ENCODE measurements at places on chromosomes 1 and 21.

GRCh38 chr21:36902793-36903192 lies 63.7 kb downstream of the HLCS start:
- peak; percentile 67 for DNase-seq

DNA sequence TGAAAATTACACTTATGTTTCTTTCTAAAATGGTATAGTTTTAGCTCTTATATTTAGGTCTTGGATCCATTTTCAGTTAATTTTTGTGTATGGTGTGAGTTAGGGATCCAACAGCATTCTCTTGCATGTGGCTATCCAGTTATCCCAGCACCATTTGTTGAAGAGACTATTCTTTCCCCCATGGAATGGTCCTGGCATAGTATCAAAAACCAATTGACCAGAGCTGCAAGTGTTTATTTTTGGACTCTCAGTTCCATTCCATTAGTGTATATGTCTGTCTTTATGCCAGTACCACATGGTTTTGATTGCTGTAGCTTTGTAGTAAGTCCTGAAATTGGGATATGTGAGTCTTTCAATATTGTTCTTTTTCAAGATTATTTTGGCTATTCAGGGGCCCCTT lies 14.3 kb downstream of the TTLL10 start:
- no peak for DNase-seq

GRCh38 chr1:179322557-179322956 lies 29.0 kb downstream of the SOAT1 start:
- DNase-seq = no peak

GRCh38 chr1:116826818-116827606 lies 72.8 kb downstream of the CD2 start:
- DNase-seq = peak; percentile 97

DNA sequence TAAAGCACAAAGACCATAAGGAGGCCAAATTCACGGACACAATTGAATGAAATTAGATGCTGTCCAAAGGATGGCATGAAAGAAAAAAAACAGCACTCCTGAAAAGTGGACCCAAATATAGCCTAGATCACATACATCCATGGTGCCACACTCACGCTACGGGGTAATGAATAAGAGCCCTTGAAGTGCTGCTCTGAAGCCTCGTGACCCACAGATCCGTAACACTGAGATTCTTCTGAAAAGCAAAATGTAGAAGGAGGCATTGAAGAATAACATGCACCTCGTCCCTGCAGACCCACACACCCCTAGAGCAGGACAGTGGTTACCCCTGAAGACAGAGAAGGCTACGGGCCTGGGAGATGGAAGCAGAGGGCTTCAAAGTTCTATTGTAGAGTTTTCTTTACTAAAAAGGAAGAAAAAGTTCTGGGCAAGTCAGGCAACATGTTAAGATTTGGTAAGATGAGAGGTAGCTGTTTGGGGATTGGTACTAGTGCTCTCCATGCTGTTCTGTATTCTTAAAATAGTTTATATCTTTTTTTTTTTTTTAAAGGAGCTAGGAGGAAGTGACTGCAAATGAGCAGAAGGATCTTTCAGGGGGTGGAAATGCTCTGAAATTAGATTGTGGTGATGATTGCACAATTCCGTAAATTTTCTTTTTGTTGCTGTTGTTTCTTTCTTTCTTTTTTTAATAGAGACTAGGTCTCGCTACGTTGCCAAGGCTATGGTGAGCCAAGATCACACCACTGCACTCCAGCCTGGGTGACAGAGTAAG lies 4.1 kb upstream of the ITGB2 start:
- peak; percentile 52 for DNase-seq

DNA sequence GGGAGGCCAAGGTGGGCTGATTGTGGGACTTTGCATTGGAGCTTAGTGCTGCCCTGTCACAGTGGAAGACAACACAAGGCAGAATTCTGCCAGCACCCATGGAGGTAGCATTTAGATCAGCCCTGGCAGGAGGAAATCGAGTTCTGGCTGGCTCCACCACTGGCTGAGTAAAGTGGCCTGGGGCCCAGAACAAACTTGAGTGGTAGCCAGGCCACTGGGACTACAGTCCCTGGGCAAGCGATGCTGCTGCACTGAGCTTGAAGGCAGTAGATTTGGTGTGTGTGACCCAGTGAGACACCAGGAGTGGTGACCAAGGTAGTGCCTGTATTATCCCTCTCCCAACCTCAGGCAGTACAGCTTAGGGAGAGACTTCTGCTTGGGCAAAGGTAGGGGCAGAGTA lies 22.5 kb upstream of the UHMK1 start:
- no peak for DNase-seq

DNA sequence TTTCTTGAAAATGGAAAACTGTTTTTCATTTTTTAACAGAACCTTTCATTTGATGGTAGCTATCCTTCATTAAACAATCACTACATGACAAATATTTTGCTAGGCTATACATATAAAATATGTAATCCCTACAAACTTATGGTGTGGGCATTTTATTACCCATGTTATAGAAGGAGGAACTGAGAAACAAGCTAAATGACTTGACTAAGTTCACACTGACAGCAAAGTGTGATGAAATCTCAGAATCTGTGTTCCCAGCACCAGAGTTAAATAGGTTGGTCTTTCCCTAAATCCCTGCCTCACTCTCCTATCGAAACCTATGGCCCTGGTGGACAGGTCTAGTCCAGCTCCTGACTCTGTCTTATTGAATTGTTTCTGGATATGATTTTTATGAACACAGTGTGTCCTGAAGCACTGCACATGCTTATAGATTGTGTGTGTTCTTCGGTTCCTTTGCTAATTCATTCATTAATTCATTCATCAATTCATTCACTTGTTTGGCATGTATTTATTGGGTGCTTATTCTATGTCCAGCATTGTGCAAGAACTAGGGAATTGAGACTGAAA lies 301.0 kb downstream of the GRIK1 start:
- no peak for DNase-seq

- DNase-seq = no peak
Measured at GRCh38 chr1:27148591-27148990, 6.3 kb downstream of the SLC9A1 start.

DNA sequence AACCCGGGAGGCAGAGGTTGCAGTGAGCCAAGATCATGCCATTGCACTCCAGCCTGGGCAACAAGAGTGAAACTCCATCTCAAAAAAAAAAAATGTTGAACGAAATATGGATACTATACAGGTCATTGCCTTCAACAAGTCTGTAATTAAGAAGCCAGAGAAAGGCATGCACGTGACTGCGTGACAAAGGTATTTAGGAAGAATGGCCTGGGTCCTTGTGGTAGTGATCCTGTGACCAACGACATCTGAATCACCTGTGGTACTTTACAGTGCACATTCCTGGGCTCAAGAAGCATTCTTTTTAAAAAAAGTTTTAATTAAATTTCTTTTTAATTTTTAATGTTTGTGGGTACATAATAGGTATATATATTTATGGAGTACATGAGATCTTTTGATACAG lies 115.0 kb downstream of the GREM2 start:
- DNase-seq = no peak

GRCh38 chr1:88060750-88061491 lies 623.2 kb upstream of the PKN2 start:
- DNase-seq = no peak

DNA sequence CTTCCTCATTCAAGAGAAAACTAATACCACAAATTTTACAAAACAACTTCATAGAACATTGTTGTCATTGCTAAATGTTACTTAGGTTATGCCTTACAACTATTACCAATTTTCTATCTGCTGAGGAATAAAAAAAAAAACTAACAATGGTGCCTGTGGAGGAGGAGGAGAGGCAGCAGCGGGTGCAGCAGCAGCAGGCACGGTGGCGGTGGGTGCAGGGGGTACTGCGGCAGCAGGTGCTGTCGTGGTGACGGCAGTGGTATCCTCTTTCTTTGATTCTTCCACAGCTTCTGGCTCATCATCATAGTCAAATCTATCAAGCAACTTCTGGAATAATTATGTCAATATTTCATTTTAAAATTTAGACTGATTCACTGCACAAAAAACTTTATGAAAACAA lies 35.5 kb downstream of the SCAF4 start:
- DNase-seq = no peak

GRCh38 chr1:150764617-150765101 lies 919 bp downstream of the CTSS start:
- peak; percentile 49 for DNase-seq

GRCh38 chr1:52602856-52603600 lies 857 bp downstream of the GPX7 start:
- DNase-seq = peak; percentile 37

DNA sequence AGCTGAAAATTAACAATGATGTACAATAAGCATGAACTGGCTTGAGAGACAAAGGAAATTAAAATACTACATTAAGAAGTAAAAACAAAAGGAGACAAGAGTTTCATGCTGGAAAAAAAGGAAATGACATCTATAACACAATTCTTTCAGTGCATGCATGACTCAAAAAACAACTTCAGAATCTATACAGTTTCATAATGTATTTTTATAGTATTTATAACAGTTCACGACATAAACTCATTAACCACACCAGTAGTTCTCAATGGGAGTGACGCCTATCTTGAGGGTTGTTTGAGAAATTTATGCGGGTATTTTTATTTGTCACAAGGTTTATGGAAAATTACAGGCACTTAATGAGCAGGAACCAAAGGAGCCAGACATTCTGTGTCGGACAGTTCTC lies 168.5 kb downstream of the SMYD3 start:
- peak; percentile 62 for DNase-seq

- DNase-seq = no peak
Measured at GRCh38 chr1:195851804-195852203, 756.4 kb downstream of the KCNT2 start.

DNA sequence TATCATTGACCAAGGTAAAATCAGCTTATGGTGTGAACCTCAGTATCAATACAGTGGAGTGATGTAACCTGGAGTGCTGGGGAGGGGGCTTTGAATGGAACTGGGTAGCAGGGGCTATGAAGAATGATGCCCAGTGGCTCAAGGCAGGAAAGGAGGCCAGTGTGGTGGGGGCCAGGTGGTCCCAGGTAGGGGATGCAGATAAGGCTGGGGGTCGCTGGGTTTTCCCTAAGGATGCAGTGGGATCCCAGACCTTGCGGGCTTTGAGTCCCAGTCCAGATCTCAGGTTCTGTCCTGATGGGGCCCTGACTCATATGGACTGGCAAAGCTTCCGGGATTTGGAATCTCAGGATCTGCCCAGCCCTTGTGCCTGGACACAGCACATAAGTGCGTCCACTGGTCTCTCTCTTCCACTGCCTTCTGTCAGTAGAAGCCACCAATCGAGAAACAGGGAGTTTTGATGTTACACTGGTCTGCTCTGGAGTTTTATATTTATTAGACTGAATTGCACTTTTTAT lies 52.0 kb downstream of the S100B start:
- no peak for DNase-seq

- no peak for DNase-seq
Measured at GRCh38 chr1:235972311-235972689, 92.6 kb downstream of the NID1 start.

GRCh38 chr1:47416319-47417169 lies 459 bp downstream of the FOXE3 start:
- DNase-seq = no peak

- DNase-seq = no peak
Measured at GRCh38 chr1:59258412-59259032, 38.4 kb upstream of the FGGY start.

- DNase-seq = no peak
Measured at GRCh38 chr1:22527555-22528296, 35.6 kb upstream of the EPHA8 start.

DNA sequence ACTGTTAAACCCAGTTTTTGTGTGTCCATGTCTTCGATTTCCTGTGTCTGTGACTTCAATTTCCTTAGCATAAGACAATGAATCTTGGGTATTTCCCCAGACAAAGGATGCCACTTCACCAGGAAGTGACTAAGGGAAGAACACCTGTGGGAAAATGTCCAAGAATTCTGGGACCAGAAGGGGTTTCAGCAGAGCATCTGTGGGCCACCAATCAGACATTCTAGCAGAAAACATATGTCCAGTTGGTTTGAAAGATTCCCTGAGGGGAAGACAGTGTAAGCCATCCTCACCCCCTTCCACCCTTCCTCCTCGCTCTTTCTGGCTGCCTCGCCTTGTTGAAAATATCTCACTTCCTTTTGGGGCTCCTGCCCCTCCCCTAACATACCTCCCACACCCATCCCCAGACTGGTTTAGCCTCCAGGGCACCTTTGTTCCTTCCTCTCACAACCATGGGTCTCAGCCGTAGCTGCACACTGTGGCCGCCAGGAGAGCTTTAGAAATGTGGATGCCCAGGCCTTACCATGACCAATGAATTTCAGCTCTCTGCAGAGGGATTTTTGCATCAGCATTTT lies 25.5 kb upstream of the IFNAR1 start:
- peak; percentile 30 for DNase-seq

DNA sequence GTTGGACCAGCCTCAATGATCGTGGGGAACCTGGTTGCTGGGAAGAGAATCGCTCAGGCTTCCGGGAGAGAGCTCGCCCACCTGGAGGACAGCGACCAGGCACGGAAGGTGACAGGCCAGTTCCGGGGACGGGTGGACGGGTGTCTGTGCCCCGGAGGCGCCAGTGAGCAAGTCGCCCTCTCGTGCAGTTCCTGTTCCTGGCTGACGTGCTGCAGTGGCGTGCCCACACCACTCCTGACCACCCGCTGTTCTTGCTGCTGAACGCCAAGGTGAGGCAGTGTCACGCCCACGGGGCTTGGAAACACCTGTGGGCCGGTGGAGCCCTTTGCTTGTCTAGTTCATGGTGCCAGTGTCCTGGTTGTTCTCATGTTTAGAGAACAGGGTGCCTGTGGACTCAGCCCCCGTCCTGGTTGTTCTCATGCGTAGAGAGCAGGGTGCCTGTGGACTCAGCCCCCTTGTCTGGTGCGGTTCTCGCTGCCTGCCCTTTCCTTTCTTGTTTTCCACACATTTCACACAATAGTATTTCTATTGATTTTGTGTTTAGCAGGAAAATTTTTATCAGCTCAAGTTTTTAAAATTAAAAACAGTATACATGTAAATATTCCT lies 53.1 kb downstream of the S100B start:
- DNase-seq = peak; percentile 23

DNA sequence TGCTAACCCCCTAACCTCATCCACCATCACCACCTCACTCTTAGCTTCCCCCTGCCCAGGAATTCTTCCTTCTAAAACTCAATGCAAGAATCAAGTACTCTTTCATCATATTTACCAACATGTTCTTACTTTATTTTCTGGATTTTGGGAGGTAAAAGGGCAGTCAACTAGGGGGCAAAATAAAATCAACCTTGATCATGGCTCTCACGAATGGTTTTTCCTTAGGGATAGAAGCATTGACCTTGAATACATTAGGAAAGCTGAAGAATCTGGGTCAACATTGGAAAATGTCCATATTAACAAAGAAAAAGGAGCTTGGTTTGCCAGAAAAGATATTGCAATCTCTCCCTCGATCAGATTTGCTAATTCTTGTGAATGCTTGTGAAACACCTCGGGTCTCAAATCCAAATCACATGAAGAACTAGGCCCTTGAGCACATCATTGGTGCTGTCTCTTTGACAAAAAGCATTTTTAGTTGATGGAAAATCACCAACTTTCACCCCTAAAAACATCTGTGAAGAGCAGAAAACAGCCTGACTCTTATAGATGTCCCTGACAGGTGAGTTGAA lies 58.9 kb downstream of the ZC3H11B start:
- DNase-seq = no peak

GRCh38 chr1:71116729-71117128 lies 35.9 kb upstream of the ZRANB2 start:
- DNase-seq = no peak

GRCh38 chr1:82845866-82846265 lies 1045.1 kb downstream of the ADGRL2 start:
- DNase-seq = no peak

- DNase-seq = peak; percentile 57
Measured at GRCh38 chr21:25862596-25862995, 127.8 kb downstream of the GABPA start.

GRCh38 chr1:64318428-64318827 lies 115.0 kb downstream of the UBE2U start:
- no peak for DNase-seq

GRCh38 chr1:173866413-173867115 lies 1.2 kb downstream of the GAS5 start:
- DNase-seq = peak; percentile 46
